ENCODE measurements at places on chromosomes 2 and 18.
A peak's percentile ranks its signal among the peaks of the same experiment; 100 is the strongest.

GRCh38 chr2:74919827-74920226, 38.6 kb upstream of the POLE4 start:
- DNase-seq = peak; percentile 60

DNA sequence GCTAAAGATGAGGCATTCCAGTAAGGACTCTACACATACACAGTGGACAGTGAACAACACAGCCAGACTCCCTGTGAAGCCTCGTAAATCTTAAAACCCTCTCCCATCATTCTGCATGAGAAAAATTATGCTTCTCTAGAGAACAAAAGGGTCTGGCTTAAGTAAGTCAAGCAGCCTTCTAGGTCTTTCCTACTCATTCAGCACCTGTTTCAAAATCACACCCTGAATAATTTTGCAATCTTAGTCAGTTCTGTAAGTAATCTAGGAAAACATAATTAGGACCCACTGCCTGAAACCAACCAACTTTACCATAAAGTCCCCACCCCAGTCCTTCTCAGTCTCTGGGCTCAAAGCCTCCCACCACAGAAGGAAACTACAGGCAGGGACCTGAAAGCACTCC, 19.7 kb downstream of the IAH1 start:
- no peak for DNase-seq

DNA sequence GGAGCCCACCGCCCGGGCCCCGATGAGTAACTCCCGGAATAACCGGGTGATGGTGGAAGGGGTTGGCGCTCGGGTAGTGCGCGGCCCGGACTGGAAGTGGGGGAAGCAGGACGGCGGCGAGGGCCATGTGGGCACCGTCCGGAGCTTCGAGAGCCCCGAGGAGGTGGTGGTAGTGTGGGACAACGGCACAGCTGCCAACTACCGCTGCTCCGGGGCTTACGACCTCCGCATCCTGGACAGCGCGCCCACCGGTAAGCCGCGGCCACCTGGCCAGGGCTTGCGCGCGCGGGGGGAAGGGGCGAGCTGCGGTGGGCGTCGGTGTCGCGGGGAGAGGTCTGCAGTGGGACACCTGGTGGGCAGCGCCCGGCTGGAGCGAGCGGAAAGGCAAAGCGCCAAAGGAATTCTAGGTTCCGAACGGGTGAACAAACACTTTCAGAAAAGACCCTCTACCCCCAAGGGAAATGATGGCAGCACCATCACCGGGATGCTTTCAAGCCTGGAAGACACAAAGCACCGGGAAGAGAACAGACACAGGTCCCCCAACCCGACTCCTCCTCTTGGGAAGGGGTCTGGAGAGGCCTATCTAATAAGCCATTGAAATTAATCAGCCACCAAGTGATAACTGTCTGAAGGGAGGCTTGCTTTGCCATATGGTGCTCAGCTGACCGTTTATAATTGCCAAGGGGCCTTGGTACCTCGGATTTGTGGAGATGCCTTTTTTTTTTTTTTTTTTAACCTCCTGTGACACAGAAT, 1.1 kb downstream of the MIB1 start:
- no peak for DNase-seq

DNA sequence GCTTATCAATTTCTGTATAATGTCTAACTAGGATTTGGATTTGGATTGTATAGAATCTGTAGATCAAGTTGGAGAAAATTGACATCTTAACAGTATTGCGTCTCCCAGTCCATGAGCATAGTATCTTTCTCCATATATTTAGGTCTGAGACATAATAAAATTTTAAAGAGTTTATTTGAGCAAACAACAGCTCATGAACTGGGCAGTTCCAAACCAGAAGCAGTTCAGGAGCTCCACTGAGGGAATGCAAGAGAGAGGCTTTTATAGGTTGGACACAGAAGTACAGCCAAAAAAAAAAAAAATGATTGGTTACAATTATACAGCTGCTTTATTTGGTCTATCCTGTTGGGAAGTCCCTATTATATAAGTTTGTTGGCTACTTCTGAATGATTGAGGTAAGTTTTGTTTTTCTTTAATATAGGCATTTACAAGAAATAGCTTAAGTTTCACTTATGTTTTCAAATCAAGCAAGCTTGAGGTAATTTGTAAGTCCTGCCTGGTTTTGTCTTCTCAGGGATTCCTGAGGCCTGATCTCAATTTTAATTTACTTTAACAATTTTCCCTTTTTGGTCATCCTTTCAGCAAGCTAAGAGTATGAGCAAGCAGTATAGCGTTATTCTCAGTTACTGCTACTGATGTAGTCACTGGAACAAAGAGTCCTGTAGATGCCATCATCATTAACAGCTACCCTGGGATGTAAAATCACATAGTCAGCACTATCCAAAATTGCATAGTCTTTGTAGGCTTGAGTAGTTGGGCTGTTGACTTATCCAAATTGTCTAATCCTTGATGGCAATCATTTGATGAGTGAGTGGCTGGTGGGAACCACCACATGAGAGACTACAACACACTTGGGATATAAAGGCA, 27.5 kb upstream of the RUFY4 start:
- DNase-seq = no peak

DNA sequence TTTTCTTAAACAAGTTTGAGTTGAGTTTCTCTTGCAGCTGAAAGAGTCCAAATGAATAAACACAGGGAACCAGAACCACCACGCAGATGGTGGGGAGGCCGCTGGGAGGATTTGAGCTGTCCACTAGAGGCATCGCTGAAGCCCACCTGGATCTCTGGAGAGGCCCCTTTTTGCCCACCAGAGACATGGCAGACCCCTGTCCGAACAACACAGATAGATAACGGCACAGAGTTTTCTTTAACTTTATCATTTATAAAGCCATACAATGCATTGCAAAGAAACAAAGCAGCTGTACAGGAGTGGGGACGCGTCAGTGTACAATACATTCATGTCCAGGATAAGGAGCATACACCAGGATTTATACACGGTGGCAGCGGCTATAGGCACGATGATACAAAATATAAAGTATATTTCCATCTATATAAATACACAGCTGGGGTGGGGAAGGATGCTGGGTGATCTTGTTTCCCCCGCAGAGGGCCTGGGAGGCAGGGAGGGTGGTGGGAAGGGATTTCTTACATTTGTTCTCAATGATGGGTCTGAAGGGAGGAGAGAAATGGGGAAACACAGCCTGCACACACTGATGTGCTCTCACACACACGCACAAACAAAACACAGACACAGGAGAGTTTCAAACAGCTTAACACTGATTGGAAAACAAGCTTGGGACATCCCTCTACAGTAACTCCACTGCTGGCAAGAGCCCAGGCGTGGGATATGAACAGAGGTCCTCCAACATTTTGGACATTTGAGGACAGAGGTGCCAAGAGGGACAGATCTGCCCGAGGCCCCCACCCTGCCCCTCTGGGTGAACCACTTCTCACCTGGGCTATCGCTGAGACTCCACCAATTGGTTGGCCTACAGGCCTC, 203.0 kb downstream of the TNS1 start:
- DNase-seq = no peak

DNA sequence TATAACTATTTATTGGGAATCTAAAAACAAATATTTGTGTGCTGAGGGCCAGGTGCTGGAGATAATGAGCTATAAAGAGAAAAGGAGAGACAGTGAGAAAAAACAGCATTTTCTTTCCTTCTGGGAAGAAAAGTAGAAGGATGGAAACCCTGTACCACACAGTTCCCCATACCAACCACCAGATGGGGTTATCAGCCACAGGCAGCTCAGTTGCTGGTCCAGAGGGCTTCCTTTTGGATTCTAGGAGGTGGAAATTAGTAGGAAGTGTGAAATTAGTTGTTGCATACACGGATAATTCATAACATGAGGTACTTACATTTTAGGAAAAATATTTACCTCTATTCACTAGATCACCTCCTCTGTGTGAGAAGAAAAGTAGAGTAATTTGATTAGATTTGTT, 237.0 kb upstream of the FOSL2 start:
- no peak for DNase-seq

- DNase-seq = no peak
Measured at GRCh38 chr2:88450925-88451810, 1.3 kb downstream of the FOXI3 start.

DNA sequence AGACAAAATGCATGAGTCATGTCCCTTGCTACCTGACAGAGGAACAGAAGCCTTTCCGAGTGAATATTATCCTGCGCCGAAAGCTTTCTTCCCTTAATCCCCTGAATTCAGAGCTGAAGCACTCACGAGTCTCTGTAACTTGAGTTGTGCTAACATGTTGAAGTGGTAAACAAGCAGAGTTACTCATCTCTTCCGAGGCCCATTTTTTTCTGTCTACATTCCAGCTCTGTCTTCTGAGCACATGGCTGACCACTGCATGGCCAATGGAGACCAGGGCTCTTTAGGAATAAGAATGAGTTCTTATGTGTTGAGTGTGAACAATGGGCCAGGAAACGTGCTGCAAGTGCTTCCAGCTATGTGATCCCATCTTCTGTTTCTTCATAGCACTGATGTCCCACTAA, 73.1 kb upstream of the PID1 start:
- no peak for DNase-seq

DNA sequence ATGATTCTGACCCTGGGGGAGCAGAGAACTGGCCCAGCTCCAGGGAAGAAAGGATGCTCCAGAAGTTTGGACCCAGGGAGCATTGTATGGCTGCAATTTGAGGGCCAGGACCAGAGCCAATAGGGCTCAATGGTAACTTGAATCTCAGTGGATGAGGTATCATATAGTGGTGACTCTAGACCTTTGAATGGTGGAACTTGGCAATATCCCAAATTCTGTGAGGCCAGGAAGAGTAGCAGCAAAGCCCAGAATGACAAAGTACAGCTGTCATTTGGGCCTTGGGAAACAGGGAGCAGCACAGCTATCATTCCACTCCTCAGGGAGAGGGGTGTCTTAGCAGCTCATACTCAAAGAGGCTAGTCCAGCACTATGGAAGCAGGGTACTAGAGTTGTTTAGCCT, 332.9 kb upstream of the RBMS1 start:
- peak; percentile 68 for DNase-seq

DNA sequence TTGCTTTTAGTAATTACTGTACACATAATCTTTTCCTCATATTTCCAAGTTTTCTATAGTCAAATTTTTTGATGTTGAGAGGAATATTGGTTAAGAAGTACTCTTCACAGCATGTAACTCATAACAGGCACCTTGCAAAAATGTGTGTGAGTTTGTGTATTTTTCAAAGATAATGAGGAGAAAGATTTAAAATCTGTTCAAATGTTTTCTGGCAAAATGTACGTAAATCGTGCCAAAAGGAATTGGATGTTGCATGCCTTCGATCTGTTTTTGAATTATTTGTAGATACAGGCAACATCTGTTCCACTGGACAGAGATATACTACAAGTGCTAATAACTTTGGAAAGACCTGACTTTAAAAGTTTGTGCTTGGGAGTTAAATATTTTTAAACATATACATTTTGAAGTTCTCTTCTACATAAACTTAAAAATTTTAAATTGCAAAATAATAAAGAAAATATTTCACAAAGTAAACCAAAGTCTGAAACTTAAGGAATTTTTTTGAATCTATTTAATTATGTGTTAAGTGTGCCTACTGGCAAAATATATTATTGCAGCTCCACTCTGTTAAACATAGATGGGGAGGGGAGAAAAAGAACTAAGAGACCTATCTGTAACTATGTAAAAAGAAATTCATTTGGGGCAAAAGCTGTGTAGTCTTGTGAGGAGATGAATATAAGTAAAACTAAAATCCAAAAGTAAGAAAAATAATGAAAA, 133.5 kb upstream of the UBE2E3 start:
- DNase-seq = no peak

- peak; percentile 95 for DNase-seq
Measured at GRCh38 chr18:48827291-48828193, 123.2 kb downstream of the SMAD7 start.

- no peak for DNase-seq
Measured at GRCh38 chr2:231245249-231246094, 47.0 kb downstream of the ARMC9 start.

DNA sequence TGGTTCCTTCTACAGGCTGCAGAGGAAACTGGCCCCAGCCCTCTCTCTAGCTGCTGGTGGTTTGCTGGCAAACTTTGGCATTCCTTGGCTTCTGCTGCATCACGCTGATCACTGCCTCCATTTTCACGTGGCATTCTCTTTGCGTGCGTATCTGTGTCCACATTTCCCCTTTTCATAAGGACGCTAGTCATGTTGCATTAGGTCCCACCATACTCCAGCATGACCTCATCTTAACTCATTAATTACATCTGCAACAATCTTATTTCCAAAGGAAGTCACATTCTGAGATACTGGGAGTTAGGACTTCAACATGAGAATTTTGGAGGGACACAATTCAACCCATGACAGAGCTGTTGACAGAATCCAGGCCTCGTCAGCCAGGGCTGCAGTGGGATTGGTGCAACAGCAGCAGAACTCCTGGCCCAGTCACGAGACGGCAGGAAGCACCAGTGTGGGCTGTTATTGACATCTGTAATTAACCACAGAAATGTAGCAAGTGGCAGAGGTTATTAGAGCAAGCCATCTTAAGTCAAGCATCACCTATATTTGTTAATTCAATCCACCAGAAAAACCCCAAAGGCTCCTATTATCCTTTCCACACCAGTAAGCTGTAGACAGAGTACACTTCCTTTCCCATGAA, 132.4 kb downstream of the TMEM163 start:
- no peak for DNase-seq

GRCh38 chr18:1796636-1797035, 774.7 kb downstream of the METTL4 start:
- no peak for DNase-seq

- no peak for DNase-seq
Measured at GRCh38 chr2:128360711-128361110, 42.0 kb upstream of the HS6ST1 start.

- DNase-seq = peak; percentile 45
Measured at GRCh38 chr18:79438898-79439627, 43.3 kb downstream of the NFATC1 start.

DNA sequence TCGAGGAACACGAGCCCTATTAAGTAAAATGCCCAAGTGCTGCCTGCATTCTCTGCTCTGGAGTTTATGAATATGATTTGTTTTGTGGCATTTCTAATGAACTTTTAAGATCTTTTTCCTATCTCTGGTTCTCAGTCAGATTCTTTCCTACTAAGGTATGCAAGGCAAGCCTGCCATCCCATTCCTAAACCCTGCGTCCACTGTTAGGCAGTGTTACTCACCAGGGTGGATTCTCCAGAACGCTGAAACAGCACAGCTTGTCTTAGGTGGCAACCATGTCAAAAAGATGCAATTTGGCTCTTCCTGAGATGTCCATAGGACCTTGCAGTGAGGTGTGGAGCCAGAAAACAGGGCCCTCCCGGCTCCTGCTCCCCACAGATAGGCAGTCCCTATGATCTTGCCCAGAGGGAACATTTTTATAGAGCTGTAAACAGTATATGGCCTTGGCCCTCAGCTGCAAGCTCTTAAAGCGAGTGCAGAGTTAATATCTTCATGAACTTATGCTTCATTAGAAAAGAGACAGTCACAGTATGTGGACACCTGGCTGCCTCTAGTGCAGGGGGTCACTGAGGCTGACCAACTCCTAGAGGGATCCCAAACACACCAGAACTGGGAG, 84.4 kb downstream of the TPGS2 start:
- no peak for DNase-seq

GRCh38 chr18:13107074-13107473, 111.5 kb upstream of the LDLRAD4 start:
- DNase-seq = no peak

All from lung (tissue), 17 donors.